Stimulated activated naive CD4-positive, alpha-beta T cell treated with Interleukin-2 at 50 U/mL for 16 hours (primary cell): ENCODE measurements at places on chromosomes 6 and 20.

DNA sequence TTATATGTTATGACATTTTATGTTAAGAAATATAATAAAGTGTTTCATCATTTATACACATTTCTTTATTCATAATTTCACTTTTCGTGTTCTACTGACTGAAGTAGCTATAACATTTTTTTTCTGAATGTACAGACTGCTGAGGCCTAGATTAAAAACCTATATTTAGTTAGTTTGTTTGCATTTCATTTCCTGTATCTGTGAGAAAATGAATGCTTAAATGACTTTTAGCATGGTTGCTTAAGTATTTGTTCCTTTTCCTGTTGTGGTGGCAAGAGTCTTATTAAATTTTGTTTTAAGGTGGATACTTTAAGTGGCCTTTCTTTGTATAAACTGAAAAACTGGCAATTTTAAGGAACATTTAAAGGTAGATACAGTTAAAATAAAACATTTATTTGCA is 779.7 kb upstream of the MAN1A1 start:
- DNase-seq: no peak

- no peak for DNase-seq
Observed at GRCh38 chr6:138245751-138246150, 27.5 kb upstream of the PBOV1 start.

DNA sequence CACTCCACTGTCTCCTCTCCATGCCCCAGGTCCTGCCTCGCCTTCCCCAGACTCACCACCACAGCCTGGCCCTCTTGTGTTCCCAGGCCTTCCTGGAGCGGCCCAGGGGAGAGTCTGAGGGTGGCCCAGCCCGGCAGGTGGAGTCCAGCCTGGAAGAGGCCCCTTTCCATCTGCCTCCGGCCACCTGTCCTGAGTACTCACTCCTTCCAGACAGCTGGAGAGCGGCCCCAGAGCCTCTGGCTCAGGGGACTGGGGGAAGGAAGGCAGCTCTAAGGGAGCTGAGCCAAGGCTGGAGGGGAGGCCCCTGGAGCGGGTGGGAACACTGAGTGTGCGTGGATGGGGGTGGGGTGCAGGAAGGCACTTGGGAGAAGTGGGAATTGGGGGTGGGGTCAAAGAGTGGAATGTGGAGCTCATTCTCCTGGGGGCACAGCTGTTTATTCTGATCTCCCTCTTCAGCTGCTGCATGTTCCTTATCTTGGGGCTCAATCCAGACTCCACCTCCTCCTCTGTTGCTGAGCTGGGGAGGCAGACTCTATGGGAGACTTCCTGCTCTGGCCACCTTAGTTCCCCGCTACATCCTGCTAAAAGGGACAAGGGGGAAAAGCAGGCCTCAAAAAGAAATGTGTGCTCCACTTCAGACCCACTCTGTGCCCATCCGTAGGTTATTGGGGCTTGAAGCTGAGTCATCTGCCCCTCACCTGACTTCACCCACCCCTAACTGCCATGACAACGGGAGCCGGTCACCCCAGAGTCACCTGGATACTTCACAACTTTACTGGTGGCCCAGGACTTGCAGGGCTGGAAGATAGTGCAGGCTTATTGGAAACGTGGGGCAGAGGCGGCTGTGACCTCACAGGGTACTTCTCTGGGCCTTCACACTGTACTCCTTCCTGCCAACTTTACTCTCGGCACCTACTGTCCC is 19.5 kb upstream of the TAF8 start:
- DNase-seq: peak; percentile 56

- no peak for DNase-seq
Observed at GRCh38 chr6:167547751-167548150, 222.9 kb downstream of the TTLL2 start.

GRCh38 chr6:166423051-166423745 is 40.5 kb upstream of the MPC1 start:
- no peak for DNase-seq

DNA sequence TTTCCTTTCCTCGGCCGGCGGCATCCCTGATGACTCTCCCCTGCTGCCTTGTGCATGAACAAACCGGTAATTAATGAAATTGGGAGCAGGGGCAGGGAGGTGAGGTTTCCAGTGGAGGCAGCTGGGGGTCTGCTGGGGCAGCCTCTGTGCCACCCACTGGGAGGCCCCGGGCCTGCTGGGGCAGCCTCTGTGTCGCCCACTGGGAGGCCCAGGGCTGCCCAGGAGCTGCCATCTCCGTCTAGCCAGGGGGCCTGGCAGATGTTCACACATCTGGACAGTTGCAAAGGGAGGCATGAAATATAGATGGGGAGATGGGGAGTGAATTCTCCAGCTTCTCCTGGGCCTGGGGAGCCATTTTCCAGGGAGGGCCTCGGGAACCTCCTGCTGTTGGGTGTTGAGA is 33.8 kb downstream of the TOX2 start:
- DNase-seq: no peak

DNA sequence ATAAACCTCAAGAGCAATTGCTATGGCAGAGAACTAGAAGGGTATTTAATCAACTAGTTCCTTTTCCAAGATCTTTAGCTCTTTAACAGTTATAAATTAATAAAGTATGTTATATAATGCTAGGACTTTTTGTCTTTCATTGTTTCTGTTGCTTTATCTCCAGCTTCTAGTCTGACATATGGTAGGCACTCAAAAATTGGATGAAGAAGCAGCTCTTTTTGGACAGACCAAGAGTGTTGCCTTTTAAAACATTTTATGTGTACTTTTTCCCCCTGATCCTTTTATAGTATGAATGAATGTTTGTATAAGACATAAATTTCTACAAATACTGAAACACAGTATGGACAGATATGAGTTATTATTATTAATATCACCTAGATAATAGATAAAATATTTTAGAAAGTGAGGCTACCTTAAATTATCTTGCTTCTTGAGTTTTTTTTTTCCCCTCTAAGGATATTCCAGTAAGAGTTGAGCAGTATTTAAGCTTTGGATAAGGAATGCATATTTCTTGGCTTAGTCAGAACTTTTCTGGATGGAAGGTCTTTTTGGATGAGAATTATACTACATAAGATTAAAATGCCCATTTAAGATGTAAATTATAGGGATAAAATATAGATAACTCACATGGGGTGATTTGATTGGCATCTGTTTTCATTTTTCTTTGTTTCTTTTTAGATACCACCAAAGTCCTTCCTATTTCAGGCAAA is 16.6 kb downstream of the LAMA2 start:
- no peak for DNase-seq

GRCh38 chr6:96965492-96965891 is 41.0 kb downstream of the KLHL32 start:
- DNase-seq: no peak

DNA sequence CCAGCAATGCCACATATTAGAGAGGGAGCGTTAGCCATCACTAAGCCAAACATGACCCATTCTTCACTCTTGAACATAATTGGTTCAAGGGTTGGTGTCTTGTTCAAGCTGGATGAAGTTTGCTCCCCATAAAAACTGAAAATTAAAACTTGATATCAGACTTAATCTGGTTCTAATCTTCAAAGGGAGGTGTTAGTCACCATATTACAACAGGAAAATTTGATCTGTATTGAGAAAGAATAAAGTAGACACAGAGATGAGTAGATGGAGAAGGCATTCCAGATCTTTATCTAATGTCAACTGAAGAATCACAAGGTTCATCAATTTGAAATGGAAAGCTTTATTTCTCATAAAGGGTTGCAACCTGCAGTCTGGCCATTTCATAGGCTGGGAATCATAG is 972.8 kb downstream of the HACE1 start:
- DNase-seq: no peak

DNA sequence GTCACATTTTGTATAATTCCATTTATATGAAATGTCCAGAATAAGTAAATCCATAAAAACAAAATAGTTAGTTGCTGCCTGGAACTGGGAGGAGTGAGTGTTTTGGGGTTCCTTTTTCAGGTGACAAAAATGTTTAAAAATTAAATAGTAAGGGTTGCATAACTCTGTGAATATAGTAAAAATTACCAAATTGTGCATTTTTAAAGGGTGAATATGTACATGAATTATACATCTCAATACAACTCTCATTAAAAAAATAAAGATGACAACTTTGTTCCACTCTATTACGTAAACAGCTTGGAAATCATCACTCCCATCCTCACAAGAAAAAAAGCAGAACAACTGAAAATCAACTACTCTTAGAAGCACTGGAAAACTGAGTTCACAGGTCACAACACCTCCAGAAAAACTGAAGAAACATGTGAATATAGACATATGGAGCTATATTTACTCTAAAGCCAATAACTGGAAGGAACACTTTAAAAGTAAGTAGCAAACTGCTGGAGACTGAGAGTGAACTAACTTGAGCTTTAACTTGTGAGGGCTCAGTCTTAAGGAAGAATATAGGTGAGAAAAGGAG is 40.0 kb downstream of the RANBP9 start:
- DNase-seq: no peak

GRCh38 chr6:140731741-140732140 is 1357.3 kb upstream of the CITED2 start:
- no peak for DNase-seq

GRCh38 chr6:13472099-13472498 is 15.3 kb downstream of the GFOD1 start:
- no peak for DNase-seq

GRCh38 chr6:10300071-10300470 is 114.8 kb downstream of the TFAP2A start:
- no peak for DNase-seq

DNA sequence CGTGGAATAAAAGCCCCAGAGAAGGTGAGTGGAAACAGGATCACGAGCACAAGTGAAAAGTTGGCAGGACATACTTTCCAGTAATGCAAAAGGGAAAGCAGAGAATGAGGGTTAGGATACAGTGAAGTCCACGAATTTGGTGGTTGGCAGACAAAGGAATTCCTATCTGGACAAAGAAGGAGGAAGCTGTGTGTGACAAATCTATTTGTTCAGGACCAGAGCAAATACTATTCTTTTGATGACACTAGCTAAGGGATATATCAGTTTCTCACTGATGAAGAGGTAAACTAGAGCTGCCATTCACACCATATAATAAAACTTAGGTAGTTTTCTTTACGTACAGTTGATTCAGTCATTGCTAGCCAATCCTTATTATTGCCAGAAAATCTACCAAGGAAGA is 156.8 kb upstream of the GRIK2 start:
- DNase-seq: no peak

- DNase-seq: no peak
Observed at GRCh38 chr6:132072831-132073230, 121.7 kb upstream of the CCN2 start.

GRCh38 chr6:43800746-43801494 is 30.9 kb downstream of the VEGFA start:
- DNase-seq: no peak

- peak; percentile 44 for DNase-seq
Observed at GRCh38 chr6:159077123-159077522, 32.3 kb upstream of the TAGAP start.

GRCh38 chr20:49166534-49167449 is 21.3 kb downstream of the STAU1 start:
- no peak for DNase-seq

- no peak for DNase-seq
Observed at GRCh38 chr20:19501476-19502115, 256.5 kb upstream of the RIN2 start.

GRCh38 chr6:20954315-20954714 is 420.1 kb downstream of the CDKAL1 start:
- DNase-seq: no peak

GRCh38 chr20:50374541-50375078 is 135.6 kb upstream of the PTPN1 start:
- DNase-seq: no peak

- DNase-seq: no peak
Observed at GRCh38 chr6:10886691-10887502, at the start of gene SYCP2L. SYCP2L (plus strand) TSS chr6:10887052; CDS start chr6:10887127, 75 bp downstream.

DNA sequence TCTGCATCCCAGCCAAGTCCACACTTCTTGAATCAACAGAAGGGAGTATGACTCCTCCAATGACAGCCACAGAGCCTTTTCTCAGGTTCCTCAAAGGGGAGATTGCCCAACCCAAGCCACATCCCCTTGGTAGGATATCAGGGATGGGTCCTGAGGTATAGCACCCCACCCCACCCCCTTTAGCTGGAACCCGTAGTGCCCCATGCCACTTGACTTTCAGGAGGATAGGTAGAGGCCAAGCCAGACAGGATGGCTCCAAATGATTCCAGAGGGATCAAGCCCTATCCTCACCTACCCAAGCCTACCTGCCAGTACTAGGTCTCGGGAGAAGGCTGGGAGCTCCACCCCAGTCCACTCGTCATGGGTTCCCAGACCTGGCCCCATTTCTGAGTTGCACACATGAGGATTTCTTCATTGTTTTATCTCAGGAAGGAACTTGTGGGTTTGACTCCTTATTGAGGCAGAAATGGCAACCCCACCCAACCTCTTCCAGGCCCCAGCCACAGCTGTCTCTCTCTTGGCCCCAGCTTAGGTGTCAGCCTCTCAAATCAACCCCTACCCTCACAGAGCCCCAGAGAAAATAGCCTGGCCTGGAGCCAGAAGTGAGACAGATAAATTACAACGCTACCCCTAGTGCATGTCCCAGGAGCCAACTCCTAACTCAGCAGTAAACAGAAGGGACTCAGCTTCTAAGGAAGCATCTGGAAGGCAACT is 3.6 kb downstream of the CCND3 start:
- DNase-seq: no peak

GRCh38 chr20:59514554-59514953 is 89.8 kb upstream of the PHACTR3 start:
- DNase-seq: no peak

GRCh38 chr20:953742-954141 is 37.6 kb upstream of the ANGPT4 start:
- no peak for DNase-seq

DNA sequence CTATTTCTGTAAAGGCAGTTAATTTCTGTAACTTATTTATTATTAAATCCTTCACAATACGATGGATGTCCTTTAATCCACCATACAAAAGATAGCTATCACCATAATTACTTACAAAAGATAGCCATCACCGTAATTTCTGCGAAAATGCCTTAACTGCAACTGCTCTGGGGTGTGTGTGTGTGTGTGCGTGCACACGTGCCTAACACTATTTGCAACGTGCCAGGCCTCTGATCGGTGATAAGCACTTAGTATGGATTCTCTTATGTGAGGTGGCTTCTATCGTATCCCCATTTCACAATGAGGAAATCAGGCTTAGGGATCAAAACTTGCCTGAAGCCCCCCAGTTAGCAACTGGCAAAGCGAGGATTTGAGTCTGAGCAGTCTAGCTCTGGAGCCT is 67.1 kb upstream of the RBM24 start:
- DNase-seq: no peak

DNA sequence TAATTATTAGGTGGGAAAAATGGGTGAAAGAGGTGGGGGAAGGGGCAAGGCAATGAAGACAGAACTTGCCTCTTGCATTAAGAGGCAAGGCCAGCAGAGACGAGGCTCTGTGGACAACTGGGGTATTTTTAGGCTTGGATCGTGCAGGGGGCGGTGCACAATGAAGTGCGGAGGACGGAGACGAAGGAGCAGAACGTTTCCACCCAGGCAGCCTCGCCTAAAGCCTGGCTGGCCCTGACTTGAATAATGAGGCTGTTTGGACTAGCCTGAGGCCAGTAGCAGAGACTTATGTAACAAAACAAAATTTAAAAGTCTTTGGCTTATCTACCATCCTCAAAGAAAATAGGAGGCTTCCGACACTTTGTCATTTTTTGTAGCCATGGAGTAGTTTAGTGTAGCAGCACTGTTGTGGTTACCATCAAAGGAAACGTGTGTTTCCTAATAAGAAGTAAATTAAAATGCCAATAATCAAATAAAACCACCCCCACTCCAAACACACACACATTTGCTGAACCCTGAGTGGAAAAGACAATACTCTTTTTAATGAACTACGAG is 370.0 kb upstream of the CNR1 start:
- DNase-seq: no peak
